Right ventricle myocardium inferior (tissue), 1 donor: ENCODE measurements at places on chromosomes 16 and 17. TPM values are rescaled to one million over a fixed set of nuclear protein-coding genes. Genes with fewer than 3 reads are reported as not detected.

DNA sequence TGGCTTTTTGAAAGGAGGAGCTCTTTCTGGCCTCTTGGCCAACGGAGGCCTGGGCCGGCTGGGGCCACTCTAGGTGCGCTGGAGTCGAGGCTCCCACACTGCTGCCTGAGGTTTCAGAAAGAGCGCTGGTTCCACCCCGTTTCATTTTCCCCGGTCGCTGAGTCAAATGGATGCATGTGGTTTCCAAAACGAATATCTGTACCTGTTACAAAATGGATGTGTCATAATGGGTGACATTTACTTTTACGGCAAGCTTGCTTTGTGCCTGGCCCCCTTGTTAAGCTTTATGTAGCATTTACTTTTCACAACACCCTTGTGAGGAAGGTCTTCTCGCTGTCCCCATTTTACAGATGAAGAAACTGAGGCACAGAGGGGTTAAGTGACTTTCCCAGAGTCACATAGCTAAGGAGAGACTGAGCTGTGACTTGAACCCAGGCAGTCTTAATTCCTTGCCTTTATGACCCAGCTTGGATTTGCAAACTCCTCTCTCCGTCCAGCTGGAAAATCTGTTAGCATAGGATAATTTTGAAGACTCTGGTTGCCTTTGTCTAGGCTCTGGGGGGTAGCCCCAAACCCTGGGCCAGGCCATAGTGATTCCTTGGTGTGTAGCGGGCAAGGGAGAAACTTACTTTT is 10.6 kb downstream of the KSR1 start:
- peak; percentile 80 for DNase-seq

The HID1 gene
- 8.5 TPM for total RNA-seq

GRCh38 chr17:78329263-78330059 is 30.4 kb downstream of the SOCS3 start:
- DNase-seq = no peak

The NLRC3 gene
- 1.0 TPM for total RNA-seq

GRCh38 chr17:21041741-21042457 is 912 bp downstream of the USP22 start:
- peak; percentile 93 for DNase-seq

GRCh38 chr17:50952013-50952412 is 85.9 kb upstream of the TOB1 start:
- peak; percentile 65 for DNase-seq

DNA sequence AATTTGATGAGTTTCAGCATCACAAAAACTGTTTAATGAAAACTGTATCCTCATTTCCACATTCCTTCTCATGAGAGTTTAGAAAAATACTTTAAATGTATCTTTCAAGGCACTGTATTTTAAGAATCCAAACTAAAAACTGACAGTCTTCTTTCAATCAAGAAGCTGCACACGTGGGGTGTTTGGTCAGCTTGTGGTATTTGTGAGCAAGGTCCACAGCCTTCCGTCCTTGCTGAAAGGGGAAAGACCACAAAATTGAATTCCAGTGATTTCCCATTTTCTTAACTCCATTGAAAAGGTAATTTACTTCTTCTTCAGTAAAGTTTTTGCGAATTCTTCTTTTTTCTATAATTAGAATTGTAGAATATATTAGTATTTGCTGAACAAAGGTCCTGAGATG is 3.4 kb upstream of the DYNC1LI2 start:
- no peak for DNase-seq

DNA sequence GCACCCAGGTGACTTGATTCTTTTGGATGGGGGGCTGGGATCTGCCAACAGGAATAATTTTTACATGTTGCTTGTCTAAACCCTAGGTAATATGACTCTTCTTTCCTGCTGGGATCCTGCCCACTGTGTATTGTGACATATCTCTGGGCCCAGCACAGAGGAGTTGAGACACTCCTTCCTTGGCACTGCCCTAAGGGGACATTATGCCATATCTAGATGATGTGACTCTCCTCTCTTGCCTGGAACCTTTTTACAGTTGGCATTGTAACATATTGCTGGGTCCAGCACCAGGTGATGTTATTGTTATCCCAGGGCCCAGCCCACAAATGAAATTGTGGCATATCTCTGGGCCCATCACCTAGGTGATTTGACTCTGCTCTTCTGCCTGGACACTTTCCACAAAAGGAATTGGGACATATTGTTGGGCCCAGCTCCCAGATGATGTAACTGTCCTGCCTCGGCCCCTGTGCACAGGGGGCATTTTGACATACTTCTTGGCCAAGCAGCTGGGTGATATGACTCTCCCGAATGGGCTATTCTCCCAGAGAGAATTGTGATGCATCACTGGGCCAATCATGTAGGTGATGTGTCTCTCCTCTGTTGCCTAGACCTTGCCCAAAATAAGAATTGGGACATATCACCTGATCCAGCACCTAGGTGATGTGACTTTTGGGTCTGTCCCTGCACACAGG is 1837.7 kb downstream of the TP53TG3F start:
- DNase-seq = no peak

- no peak for DNase-seq
Observed at GRCh38 chr17:16434662-16435061, 19.3 kb downstream of the TRPV2 start.

The NATD1 gene
- 21.4 TPM for total RNA-seq

The MYH8 gene
- not detected for total RNA-seq

GRCh38 chr16:2687531-2688308 is 5.4 kb downstream of the KCTD5 start:
- DNase-seq = peak; percentile 30

DNA sequence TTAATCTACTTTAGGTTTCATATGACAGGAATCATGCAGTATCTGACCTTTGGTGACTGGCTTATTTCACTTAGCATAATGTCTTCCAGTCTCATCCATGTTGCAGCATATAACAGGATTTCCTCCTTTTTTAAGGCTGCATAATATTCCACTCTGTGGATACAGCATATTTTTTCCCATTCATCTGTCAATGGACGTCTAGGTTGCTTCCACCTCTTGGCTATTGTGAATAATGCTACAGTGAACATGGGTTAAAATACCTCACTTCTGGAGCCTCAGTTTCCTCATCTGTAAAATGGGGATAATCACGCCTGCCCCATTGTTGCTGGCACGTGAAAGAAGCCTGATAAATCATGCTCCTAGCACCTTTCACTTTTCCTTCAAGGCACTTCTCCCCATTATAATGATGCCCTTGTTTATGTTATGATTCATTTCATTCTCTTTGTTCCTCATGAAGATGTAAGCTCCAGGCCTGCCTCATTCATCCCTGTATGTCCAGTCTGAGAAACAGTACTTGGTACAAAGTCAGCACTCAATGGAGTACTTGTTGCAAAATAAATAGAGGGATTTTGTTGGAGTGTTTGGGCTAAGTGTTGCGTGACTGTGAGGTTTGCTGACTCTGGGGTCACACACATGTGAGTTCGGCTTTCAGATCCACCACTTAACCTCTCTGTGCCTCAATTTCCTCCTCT is 59.6 kb downstream of the ABAT start:
- DNase-seq = no peak
